ENCODE measurements at places on chromosomes 2 and 18. TPM values are rescaled to one million over a fixed set of nuclear protein-coding genes. Genes with fewer than 3 reads are reported as not detected.

DNA sequence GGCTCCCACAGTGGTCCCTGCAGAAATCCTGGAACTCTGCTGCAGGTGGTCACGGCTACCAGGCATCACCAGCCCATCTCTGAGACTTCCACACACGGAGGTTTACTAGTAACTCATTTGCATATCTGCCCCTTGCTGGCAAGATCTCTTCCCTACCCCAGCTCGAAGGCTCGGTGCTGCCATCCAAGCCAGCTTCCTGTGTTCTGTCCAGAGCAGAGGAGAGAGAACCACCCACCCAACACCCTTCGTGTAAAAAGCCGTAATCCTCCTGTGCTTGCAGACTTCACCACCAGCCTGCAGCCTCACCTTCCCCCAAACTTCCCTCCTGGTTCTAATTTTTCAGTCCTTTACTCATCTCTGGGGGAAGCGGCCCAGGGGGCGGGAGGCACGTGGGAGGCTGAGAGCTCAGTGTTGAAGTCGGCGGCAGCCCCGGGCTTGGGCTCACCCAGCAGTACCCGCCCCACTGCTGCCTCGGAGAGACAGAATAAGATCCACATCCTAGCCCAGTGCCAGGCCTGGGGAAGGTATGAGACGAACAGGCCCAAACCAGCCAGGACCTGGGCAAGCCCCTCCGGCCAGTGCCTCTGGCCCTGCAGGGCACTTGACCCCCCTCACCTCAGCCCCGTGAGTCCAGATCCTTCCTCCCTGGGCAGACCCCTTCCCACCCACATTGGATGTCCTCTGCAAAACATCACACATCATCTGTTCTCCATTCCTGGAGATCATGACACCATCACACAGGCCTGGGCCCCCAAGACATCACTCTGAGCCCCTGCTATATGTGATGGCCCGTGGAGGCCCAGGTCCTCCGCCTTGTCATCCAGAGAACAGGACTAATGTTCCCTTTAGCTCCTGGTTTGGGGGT, 145.8 kb upstream of the ID2 start:
- no peak for DNase-seq
- H3K4me3 ChIP-seq: no peak overlapping the region
- peaks cover 4% of the 10 kb centered on the region for H3K36me3 ChIP-seq
- peaks cover 63% of the 10 kb centered on the region for H3K4me1 ChIP-seq
- H3K27ac ChIP-seq: peak overlapping the region; percentile 85

DNA sequence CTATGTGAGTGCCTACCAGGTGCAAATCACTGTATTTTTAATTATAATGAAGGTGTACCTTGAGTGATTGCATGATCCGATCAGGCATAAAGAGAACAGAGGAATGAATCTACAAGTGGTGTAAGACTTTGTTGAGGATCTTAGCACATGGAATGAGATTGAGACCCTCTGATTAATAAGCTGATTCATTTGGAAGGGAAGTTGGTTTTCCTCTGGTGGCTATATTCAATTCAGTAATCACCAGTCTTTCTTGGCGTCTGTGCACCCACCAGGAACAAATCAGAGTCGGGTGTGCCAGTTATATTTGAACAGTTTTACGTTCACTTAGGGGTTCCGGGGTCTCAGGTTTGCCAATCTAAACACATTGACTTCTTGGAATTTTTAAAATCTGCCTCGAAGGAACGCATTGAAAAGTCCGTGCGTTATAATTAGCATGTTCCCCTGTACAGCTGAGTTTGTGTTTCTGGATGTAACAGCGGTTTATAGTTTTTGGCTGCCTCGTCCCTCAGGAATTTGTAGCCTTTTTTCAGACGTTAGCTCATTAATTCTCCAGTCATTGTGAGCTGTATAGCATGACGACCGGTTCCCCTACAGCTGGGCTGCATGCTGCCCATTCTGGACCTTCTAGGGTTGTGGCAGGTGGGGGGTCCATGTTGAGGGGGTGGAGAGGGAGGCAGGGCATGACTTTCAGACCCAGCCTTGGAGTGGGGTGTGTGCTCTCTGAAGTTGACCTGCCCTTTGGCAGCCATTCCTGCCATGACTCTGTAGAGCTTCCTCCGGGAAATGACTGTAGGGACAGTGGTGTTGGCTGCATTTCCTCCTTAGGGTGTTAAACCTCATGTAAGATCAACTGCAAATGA, 20.3 kb downstream of the MYO1B start:
- peaks cover 26% of the 10 kb centered on the region for H3K4me1 ChIP-seq
- peaks cover 3% of the 10 kb centered on the region for H3K36me3 ChIP-seq
- no peak overlapping the region for H3K27ac ChIP-seq
- H3K27me3 ChIP-seq: no peaks in the 10 kb centered on the region
- no peak overlapping the region for H3K4me3 ChIP-seq

- no peak overlapping the region for H3K27ac ChIP-seq
- H3K27me3 ChIP-seq: no peaks in the 10 kb centered on the region
- peaks cover 5% of the 10 kb centered on the region for H3K4me1 ChIP-seq
- peaks cover 25% of the 10 kb centered on the region for H3K36me3 ChIP-seq
- no peak for DNase-seq
Measured at GRCh38 chr2:69461404-69461803, 24.2 kb upstream of the NFU1 start.

- peaks cover 26% of the 10 kb centered on the region for H3K27me3 ChIP-seq
- H3K27ac ChIP-seq: no peak overlapping the region
- no peak overlapping the region for H3K4me3 ChIP-seq
- no peaks in the 10 kb centered on the region for H3K36me3 ChIP-seq
- no peak for DNase-seq
Measured at GRCh38 chr18:12086249-12086648, 7.4 kb upstream of the ANKRD62 start.

DNA sequence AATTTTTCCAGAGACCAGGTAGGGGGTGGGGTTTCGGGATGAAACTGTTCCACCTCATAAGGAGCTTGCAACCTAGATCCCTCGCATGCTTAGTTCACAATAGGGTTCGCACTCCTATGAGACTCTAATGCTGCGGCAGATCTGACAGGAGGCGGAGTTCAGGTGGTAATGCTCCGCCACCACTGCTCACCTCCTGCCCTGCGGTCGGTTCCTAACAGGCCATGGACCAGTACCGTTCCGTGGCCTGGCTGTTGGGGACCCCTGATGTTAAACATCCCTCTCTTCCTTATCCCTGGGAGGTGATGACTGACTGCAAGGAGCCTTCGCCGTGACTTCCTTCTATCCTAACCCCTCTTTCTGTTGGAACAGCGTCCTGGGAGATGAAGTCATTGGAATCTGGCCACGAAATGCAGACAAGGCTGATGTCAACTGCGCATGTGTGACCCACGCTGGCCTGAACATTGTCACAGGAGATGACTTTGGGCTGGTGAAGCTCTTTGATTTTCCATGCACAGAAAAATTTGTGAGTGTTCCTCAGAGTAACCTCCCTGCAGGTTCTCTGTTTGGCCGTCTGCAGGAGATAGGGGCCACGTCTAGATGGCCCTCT, 82.4 kb downstream of the RTN4 start:
- no peak for DNase-seq
- H3K4me1 ChIP-seq: peaks cover 3% of the 10 kb centered on the region
- no peak overlapping the region for H3K4me3 ChIP-seq

- H3K36me3 ChIP-seq: no peaks in the 10 kb centered on the region
- DNase-seq: no peak
- peaks cover 24% of the 10 kb centered on the region for H3K4me1 ChIP-seq
- no peak overlapping the region for H3K4me3 ChIP-seq
- no peaks in the 10 kb centered on the region for H3K27me3 ChIP-seq
- no peak overlapping the region for H3K27ac ChIP-seq
Measured at GRCh38 chr2:170213651-170214050, 35.7 kb downstream of the MYO3B start.

- H3K27me3 ChIP-seq: peaks cover 1% of the 10 kb centered on the region
- no peak for DNase-seq
- H3K4me3 ChIP-seq: no peak overlapping the region
- no peaks in the 10 kb centered on the region for H3K36me3 ChIP-seq
- peaks cover 1% of the 10 kb centered on the region for H3K4me1 ChIP-seq
Measured at GRCh38 chr2:30776831-30777635, 30.2 kb downstream of the CAPN13 start.

Gene RAB27B
- total RNA-seq: 1.3 TPM

Gene ABCB11
- 0.18 TPM for total RNA-seq

Gene CYP26B1
- total RNA-seq: 1,322 TPM
